Activated T-cell treated with anti-CD3 and anti-CD28 coated beads for 1 hour (primary cell): ENCODE measurements at places on chromosomes 16 and 17.

DNA sequence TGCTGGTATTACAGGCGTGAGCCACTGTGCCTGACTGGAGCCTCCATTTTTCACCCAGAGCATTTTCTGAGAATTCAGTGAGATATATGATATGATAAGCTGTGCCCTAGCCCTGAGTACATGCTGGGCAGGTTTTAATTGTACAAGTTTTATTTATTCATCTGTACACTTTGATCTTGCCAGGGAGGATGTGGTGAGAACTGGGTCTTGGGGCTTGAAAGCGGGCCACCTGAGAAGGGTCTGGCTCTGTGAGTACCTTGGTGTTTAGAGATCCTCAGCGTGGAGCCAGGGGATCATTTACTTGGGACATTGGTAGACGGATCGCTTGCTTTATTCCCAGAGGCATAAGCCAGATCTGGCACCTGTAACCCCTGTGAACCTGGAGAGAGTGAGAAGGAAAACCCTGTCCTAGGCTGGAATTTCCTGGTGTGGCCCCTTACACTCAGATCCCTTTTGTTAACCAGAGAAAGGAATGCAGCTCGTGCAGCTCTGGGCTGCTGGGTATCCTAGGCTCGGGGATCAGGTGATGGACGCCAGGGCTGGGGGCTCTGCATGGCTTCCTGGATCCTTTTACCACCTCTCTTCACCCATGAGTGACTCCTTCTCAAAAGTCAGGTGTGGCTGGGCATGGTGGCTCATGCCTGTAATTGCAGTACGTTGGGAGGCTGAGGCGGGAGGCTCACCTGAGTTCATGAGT, 91.9 kb downstream of the ABCC1 start:
- no peak for DNase-seq

GRCh38 chr17:83178533-83179304, 99.3 kb downstream of the METRNL start:
- DNase-seq: no peak

- no peak for DNase-seq
These were observed 66.4 kb downstream of the OR1D5 start for GRCh38 chr17:2996810-2997670.

- DNase-seq: no peak
These were observed 1.6 kb downstream of the KCNG4 start for GRCh38 chr16:84237994-84238750.

- DNase-seq: no peak
These were observed 7.7 kb downstream of the BEAN1 start for GRCh38 chr16:66434619-66435430.

- no peak for DNase-seq
These were observed 51.9 kb downstream of the CNTNAP4 start for GRCh38 chr16:76329106-76329505.

- DNase-seq: no peak
These were observed 114.0 kb downstream of the FTO start for GRCh38 chr16:53817812-53818550.

- DNase-seq: peak; percentile 56
These were observed 22.4 kb downstream of the C17orf75 start for GRCh38 chr17:32319548-32319905.

GRCh38 chr17:33522623-33523022, 229.5 kb upstream of the ASIC2 start:
- DNase-seq: no peak

GRCh38 chr16:10876315-10876714, 687 bp upstream of the CIITA start:
- no peak for DNase-seq

DNA sequence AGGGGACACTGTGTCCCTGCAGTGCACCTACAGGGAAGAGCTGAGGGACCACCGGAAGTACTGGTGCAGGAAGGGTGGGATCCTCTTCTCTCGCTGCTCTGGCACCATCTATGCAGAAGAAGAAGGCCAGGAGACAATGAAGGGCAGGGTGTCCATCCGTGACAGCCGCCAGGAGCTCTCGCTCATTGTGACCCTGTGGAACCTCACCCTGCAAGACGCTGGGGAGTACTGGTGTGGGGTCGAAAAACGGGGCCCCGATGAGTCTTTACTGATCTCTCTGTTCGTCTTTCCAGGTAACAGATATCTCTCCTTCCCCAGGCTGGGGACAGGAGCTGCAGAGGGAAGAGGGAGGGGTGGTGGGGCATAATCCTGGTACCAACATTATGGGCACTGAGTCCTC, 1.6 kb downstream of the CD300LG start:
- DNase-seq: no peak

- DNase-seq: no peak
These were observed 7.3 kb downstream of the TNRC6A start for GRCh38 chr16:24736758-24737157.

DNA sequence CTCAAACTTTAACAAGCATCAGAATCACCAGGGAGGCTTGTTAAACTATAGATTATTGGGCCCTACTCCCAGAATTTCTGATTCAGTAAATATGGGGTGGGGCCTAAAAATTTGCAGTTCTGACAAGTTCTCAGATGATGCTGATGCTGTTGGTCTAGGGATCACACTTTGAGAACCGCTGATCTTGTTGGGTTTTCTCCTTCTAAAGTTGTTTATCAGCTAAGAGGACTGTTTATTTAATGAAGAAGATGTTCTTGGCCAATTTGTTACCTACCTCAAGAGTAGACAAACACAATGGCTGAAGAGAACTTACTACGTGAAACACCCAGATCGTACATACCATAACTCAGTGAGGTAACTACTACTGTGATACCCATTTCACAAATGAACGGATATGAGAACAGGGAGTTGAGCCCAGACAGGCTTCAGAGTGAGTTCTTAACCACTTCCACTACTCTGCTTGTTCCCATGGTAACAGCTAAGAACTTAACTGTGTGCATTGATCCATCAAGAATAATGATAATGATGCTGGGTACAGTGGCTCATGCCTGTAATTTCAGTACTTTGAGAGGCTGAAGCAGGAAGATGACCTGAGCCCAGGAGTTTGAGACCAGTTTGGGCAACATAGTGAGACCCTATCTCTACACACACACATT, 85.3 kb upstream of the NSRP1 start:
- no peak for DNase-seq

DNA sequence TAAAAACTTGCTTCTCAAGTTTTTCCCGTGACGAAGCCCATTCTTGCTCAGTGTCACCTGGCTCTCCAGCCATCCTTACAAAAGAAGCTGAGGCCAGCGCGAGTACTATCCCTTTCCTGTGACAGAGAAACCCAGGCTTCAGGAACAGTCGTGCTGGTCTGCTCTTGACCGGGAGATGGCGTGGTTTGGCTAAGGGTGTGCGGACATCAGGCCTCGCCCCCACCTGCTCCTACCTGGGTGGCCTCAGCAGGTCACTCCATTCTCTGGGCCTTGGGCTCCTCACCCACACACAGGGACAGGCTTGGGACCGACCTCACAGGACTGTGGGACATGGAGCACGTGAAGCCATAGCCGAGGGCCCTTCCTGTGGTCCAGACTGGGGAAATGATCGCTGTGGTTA, 75.2 kb upstream of the CIBAR2 start:
- no peak for DNase-seq
